ENCODE measurements at places on chromosomes 1 and 21.

GRCh38 chr1:43422995-43423671, 30.6 kb downstream of the HYI start:
- DNase-seq = no peak

- DNase-seq = no peak
Measured at GRCh38 chr1:217137210-217137881, 414.1 kb upstream of the ESRRG start.

DNA sequence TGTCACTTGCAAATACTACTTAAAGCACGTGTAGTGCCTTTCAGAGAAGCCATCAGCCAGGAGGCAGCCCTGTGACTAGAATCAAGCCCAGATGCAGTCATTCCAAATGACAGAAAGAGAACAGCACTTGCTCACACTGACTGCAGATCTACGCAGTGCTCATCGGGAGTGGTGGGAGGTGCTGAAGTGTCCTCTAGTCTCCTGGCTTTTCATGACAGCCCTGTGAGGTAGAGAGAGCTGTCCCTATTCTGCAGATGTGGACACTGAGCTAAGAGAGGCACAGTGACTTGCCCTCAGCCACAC, 62.3 kb upstream of the EDN2 start:
- DNase-seq = no peak

GRCh38 chr1:160499631-160500030, 23.4 kb downstream of the SLAMF6 start:
- DNase-seq = no peak

DNA sequence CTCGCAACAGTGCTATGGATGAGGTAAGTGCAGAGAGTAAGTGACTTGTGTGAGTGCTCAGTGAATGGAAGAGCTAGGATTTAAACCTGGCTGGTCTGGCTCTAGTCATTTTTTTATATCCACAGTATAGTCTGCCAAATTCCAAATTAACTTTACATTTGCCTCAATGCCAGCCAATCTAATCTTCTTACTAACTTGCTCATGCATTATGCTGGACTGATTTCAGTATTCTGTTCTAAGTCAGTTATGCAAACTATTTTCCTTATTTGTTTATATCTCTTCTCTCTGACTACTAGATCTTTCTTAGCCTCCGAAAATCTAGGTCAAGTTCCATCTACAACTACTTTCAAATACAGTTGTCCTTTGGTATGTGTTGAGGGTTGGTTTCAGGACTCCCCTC, 133.3 kb downstream of the XPR1 start:
- DNase-seq = no peak

DNA sequence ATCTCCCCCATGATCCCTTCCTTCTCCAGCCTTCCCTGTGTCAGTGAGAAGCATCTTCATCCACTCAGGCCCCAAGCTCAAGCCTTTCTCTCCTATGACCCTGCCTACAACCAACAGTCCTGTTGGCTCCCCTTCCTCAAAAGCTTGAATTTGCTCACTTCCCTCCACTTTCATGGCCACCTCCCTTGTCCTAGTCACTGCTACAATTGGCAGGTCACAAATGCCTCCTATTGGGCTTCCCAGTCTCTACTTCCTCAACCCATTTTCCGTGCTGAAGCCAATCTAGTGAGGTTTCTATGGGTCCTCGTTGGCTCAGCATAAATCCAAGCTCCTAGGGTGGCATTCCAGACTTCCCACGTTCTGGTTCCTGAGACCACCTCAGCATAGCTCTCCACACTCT, 40.2 kb upstream of the SLC6A9 start:
- no peak for DNase-seq
